Esophagus squamous epithelium (tissue), 5 donors: ENCODE measurements at places on chromosomes 16 and 17. TPM values are rescaled to one million over a fixed set of nuclear protein-coding genes. Genes with fewer than 3 reads are reported as not detected.

The SCGB1C2 gene
- not detected for total RNA-seq

The SAMD14 gene
- total RNA-seq: not detected

The SNAI3 gene
- 0.95 TPM for total RNA-seq

The SMIM36 gene
- total RNA-seq: not detected
